NCI-H1436 treated with DMSO at 0.1 percent for 48 hours (cell line): ENCODE measurements at places on chromosomes 2 and 18.
A peak's percentile ranks its signal among the peaks of the same experiment; 100 is the strongest.

- DNase-seq = no peak
Measured at GRCh38 chr2:8663997-8664396, 17.9 kb upstream of the ID2 start.

DNA sequence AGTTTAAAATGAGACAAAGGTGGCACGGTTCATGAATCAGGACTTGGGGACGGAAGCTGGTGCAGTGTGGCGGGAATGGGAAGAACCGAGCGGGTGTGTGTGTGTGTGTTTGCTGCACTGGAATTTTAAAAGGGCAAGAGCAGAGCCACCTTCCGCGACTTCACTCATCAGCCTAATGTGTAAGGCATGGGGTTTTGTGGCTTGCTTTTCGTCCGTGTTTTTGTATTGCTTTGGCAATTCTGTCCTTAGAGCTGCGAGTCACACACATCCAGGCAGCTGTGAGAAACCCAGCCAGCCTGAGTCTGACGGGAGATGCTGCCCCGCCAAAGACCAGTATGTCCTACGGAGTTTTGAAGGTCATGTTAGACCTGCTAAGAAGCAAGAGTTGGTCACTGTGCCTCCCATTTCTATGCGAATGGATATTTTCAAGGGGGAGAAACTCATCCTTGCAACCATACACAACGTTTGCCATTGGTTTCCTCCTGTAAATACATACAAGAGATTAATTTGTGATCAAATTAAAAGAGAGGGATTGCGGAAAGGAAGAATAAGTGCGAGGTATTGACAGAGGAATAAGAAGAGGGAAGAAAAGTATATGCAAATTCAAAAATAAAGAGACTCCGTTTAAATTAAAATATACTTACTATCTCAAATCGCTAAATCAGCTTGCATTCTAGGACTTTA, 665 bp upstream of the CACNB4 start:
- no peak for DNase-seq

GRCh38 chr2:205636549-205637319, 45.6 kb upstream of the NRP2 start:
- no peak for DNase-seq

- DNase-seq = peak; percentile 56
Measured at GRCh38 chr2:240449764-240450531, 14.5 kb downstream of the GPC1 start.

DNA sequence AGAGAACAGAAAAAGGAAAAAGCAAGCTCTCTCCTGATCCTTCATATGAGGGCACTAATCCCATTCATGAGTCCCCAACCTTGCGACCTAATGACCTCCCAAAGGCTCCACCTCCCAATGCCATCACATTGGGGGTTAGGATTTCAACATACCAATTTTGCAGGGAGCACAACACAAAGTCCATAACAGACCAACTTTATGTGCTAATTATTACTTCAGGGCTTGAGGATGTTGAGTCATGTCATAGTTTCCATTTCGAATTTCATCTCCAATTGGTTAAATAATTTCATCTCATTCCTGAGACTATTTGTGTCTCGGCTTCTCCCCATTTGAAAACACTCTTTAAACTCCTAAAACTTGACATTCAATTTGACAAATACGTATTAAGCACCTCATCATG, 69.9 kb upstream of the KLF7 start:
- no peak for DNase-seq

GRCh38 chr2:75007061-75007460, 48.6 kb downstream of the POLE4 start:
- no peak for DNase-seq

DNA sequence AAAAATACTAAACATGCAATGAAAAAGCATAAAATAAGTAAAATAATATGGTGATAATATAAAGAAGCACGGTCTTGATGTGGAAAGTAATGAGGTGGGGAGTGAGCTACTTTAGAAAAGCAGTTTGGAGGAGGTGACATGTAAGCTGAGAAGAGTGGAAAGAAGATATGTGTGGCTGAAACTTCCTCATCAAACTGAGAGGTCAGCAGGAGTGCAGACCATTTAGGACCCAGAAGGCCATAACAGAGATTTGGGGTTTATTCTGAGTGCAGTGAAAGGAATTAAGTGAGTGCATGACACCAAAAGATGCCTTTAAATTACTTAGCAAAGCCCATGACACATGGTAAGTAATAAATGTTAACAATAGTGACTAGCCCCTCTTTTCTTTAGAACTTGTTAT, 24.4 kb upstream of the TMEM182 start:
- DNase-seq = no peak

- no peak for DNase-seq
Measured at GRCh38 chr2:108573061-108573460, 38.8 kb downstream of the LIMS1 start.

DNA sequence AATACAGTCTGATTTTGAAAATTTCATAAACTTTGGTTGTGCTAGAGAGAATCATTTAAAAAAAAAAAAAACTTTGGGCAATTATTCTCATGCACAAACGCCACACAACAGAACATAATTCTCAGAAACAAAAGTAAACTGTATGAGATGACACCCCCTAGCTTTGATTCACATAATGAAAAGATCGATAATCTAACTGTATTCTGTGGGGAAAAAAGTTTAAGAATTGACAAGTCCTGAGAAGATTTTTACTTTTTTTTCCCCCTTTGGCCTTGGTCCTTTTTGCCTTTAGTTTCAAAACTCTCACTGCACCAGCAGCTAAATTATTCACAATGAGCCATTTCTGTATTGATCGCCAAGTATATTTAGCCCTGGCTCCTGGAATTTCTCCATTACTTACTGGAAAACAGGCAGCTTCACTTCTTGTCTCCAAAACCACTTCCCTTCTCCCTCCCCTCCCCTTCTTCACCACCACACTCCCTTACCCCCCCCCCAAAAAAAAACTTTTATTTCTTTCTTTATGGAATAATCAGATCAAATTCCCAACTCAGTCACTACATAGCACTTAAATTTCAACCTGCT, 2.0 kb downstream of the IKZF2 start:
- no peak for DNase-seq

DNA sequence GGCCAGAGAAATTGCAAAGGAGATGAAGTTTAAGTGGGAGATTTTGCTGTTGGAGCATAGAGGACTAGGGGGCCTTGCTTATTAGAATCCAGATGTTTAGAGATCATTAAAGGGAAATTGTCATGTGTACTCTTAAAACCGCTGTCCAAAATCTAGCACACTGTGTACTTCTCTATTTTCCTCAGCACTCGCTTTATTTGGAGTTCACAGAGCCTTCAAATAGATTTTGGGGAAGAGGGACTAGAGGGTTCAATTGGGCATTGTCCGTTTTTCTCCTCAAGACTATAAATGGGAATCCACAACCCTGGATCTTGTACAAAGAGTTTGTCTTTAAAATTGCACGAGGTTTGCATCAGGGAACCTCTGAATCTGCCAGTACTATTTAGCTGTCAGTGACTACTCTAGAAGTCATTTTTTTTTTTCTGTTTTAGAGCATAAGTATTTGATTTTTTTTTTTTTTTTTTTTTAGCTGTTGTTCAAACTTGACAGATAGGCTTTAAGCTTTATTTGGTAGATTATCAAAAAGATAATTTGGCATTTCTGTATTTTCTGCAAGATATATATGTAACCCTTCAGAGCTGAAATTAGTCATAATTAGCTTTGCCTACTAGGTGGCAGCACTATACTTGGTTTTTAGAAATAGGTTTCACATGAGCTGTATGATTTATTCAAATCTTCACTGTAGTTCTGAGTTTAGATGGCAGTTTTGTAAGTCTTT, 14.2 kb downstream of the PMS1 start:
- no peak for DNase-seq

GRCh38 chr2:33704406-33704855, 105.3 kb upstream of the FAM98A start:
- DNase-seq = no peak

GRCh38 chr18:44986933-44987332, 306.2 kb downstream of the SETBP1 start:
- no peak for DNase-seq

DNA sequence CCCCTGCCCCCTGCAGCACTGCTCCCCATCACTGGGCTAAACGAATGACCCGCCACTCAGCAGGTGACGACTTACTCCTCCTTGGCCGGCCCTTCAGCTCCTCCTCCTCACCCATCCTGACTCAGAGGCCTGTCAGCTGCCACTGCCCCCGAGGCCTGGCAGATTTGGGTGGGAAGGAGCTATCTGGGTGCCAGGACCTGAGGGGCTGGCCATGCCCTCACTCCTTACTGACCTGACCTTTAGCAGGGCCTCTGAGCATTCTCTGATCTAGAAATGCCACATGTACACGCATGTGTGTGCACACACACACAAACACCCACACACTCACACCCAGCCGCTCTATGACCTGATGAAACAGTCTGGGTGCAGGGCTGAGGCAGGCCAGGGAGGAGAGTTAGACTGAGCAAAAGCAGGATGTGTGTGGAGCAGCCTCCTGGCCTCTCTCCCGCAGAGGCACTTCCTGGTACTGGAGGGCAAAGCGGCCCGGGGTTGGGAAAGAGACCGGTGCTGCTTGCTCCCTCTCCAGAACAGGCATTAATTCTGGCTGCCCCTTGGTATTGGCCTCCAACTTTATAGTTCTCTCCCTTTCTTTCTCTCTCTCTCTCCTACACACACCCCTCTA, 68.0 kb downstream of the ZFP36L2 start:
- DNase-seq = no peak

DNA sequence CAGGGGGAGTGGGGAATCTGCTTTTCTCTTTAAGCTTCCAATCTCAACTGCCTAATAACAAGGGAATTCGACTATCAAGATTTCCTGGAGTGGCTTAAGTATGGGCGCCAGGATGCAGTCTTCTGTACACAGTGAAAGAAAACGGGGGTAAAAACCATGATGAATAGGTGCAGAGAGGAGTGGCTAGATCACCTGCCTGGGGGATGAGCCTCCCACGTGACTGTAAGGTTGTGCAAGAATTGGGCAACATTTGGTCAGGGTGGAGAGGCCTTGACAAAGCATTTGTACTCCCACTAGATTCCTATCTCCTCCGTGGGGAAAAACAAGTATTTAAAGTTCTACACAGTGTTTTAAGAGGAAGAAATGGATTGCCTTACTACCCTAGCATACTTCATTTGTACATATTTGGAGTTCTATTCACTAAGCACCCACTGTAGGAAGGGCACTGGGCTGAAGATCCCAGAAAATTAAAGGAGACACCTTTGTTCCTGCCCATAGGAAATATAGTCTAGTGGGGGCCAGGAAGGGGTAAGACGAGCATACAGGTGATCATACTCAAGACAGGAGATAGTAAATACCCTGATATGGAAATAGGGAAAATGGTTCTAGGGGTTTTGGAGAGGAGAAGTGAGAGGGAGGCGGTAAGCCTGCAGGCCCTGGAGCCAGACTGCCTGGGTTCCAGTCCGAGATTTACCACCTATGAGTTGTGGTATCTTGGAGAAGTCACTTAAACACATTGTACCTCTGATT, 29.2 kb downstream of the EPAS1 start:
- no peak for DNase-seq

GRCh38 chr2:233358947-233359346, 4.7 kb downstream of the DGKD start:
- no peak for DNase-seq

DNA sequence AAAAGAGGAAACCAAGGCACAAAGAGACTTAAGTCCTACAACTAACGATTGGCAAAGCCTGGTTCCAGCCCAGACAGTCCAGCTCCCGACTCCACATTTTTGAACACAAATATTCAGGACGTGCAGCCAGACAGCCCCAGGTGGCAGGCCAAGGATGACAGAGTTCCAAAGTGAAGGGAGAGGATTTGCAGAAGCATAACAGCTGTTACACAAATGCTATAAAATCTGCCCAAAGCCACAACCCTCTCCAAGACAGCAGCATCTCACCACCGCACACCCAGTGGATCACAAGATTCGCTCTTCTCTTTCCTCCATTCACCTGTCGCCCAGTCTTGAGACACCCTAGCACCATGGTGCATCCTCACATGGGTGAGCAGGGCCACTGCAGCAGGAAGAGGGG, 227.1 kb upstream of the ID2 start:
- no peak for DNase-seq

DNA sequence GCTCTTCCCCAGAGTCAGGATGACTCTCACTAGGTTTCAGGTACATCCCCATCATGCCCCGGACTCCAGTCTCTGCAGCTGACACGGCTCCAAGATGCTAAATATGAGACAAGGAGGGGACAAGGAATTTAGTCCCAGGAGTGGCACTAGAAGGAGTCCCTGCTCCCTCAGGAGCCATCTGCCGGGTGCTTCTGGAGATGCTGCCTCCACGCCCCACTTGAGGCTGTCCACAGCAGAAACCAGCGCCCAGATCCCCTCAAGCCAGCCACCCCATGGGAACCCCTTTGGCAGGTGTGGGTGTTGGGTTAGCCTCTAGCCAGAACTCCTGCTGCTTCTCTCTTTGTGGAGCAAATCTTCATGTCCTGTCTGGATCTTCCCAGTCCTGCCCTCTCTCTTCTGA, 40.3 kb downstream of the BCL11A start:
- no peak for DNase-seq

GRCh38 chr2:16760426-16760825, 94.8 kb upstream of the CYRIA start:
- DNase-seq = no peak

GRCh38 chr2:125684256-125684655, 971.7 kb upstream of the GYPC start:
- DNase-seq = no peak

DNA sequence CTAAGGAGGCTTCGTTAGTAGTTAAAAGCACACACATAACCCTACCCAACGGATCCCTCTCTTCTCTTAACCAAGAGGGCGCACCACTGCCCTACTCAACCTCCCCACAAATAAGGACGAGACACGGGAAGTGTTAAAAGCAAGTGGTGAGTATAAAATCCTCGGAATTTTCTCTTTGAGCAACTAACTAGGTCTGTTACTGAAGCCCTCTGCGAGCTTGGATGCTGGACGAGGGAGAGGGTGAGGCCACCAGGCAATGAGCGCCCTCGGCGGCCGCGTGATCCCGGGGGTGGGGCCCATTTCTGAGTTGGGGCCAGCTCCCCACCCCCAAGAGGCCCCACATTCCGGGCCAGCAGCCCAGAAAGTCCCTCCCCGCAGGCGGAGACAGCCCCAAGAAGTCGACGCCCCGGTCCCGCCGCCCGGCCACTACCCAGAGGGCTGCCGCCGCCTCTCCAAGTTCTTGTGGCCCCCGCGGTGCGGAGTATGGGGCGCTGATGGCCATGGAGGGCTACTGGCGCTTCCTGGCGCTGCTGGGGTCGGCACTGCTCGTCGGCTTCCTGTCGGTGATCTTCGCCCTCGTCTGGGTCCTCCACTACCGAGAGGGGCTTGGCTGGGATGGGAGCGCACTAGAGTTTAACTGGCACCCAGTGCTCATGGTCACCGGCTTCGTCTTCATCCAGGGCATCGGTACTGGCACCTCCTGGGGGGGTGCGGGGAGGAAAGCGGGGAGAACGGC, at the start of gene CYBRD1:
Gene CYBRD1 (plus strand): TSS at position 423 of the 736 bp plus-strand sequence. CDS start 72 bp downstream, at position 495.
- no peak for DNase-seq
